ENCODE measurements at places on chromosomes 7 and 10.

- no peak for DNase-seq
Measured at GRCh38 chr10:608331-609261, 80.9 kb downstream of the DIP2C start.

GRCh38 chr10:101014966-101015581 lies 15.5 kb downstream of the LZTS2 start:
- no peak for DNase-seq

DNA sequence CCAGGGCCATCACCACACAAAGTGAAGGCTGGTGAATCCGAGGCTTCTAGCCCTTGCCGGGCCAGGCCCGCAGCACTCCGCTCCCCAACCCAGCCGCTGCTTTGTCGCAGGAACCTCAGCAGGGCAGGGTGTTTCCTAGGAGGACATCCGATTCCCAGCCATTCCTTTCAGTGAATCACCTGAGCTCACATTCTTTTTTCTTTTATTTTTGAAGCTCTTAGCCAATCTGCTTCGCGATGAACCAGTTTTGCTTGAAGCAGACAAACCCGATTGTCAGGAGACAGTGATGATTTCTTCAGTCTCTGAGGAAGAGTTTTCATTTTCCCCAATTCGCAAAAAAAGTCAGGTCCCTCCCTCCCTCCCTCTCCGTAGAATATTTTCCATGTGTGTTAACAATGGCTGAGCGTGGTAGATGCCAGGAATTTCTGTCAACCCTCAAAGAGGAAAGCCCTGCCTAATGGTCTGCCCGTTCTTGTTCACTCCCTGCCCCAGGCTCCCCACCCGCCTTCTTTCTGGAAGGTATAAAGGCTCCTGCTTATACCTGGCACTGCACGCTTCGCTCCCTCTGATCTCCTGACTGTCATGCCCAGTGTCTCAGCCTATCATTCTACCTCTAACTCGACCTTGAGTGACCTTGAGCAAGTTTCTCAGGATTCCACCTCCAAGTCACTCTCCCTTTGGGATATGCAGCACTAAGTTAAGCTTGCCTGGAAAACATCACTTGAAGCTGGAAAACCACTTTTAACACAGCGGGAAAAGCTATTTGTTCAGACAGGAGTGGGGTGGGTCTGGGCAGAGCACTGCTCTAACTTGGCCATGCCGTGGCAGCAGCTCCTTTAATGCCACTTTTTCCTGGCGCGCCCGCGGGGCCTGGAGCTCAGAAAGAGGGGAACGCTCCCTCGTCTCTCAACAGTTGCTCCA lies 35.1 kb downstream of the EGFR start:
- DNase-seq, result no peak

- DNase-seq, result no peak
Measured at GRCh38 chr10:80156216-80156615, 23.7 kb downstream of the PLAC9 start.

- no peak for DNase-seq
Measured at GRCh38 chr7:128358233-128358632, 3.3 kb downstream of the PRRT4 start.
